ENCODE measurements at places on chromosomes 7 and 10. TPM values are rescaled to one million over a fixed set of nuclear protein-coding genes. Genes with fewer than 3 reads are reported as not detected.

C10orf67 gene
- polyA plus RNA-seq: not detected

PVRIG gene
- 1.2 TPM for polyA plus RNA-seq

TACC2 gene
- polyA plus RNA-seq: 28.6 TPM

GRCh38 chr7:23043441-23043840 is 29.5 kb upstream of the HYCC1 start:
- no peak for DNase-seq

- DNase-seq: no peak
Measured at GRCh38 chr10:67385566-67385965, 310.4 kb downstream of the CTNNA3 start.

MPP7 gene
- polyA plus RNA-seq: 5.1 TPM

Data from small intestine (tissue), 16 donors.